ENCODE measurements at places on chromosomes 5 and 9.

DNA sequence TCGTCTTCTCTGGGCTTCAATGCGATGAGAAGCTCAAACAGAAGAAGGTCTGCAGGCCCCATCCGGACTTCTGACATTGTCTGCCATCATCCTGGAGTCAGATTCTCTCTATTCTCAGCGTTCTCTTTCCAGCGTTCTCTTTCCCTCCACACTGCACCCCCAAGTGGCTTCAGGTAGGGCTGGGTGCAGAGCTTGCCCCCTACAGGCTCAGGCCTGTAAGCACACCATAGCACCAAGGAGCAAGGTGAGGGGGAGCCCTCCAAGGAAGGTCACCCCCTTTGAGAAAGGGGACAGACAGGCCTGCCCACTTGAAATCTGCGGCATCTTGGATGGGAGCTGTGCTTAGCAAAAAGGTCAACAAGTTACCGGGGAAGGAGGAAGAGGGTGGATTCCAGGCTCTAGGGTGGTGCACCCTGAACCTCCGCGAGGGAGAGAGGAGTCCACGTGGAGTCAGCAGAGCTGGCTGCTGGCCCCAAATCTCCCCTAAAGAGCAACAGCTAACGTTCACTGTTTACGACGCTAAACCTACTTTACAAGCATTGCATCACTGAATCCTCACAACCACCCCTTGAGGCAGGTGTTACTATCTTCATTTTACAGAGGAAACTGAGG lies 27.5 kb downstream of the GPX3 start:
- H3K27ac ChIP-seq, result peak overlapping the region; percentile 65
- H3K27me3 ChIP-seq, result no peaks in the 10 kb centered on the region
- DNase-seq, result no peak

GRCh38 chr5:65728218-65728617 lies 6.2 kb downstream of the NLN start:
- no peak overlapping the region for H3K27ac ChIP-seq
- H3K4me3 ChIP-seq, result no peak overlapping the region
- H3K4me1 ChIP-seq, result peaks cover 9% of the 10 kb centered on the region
- DNase-seq, result no peak
- H3K27me3 ChIP-seq, result no peaks in the 10 kb centered on the region
- no peaks in the 10 kb centered on the region for H3K36me3 ChIP-seq

DNA sequence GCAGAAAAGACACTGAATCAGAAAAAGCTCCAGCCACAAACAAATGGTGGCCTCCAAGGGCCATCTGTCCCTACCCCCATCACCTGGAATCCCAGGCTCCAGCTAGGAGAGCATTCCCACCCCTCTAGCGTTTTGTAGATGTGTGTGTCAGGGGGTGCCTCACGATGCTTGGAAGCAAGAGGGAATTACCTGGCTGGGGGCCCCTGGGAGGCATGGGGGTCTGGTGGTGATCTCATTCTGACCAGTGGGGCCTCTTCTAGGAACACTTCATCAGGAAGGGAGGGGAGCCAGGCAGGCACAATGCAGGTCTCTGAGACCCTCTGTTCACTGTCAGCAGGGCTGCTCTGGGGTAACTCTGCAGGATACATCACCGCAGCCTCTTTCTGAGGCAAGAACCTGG lies 6.0 kb downstream of the SHROOM1 start:
- H3K27me3 ChIP-seq, result no peaks in the 10 kb centered on the region
- no peak for DNase-seq
- H3K36me3 ChIP-seq, result no peaks in the 10 kb centered on the region
- no peak overlapping the region for H3K4me3 ChIP-seq
- H3K27ac ChIP-seq, result no peak overlapping the region

- no peaks in the 10 kb centered on the region for H3K27me3 ChIP-seq
- no peaks in the 10 kb centered on the region for H3K4me1 ChIP-seq
- H3K4me3 ChIP-seq, result no peak overlapping the region
- H3K36me3 ChIP-seq, result no peaks in the 10 kb centered on the region
- H3K27ac ChIP-seq, result no peak overlapping the region
- no peak for DNase-seq
Measured at GRCh38 chr5:59709846-59710245, 183.7 kb downstream of the PDE4D start.

DNA sequence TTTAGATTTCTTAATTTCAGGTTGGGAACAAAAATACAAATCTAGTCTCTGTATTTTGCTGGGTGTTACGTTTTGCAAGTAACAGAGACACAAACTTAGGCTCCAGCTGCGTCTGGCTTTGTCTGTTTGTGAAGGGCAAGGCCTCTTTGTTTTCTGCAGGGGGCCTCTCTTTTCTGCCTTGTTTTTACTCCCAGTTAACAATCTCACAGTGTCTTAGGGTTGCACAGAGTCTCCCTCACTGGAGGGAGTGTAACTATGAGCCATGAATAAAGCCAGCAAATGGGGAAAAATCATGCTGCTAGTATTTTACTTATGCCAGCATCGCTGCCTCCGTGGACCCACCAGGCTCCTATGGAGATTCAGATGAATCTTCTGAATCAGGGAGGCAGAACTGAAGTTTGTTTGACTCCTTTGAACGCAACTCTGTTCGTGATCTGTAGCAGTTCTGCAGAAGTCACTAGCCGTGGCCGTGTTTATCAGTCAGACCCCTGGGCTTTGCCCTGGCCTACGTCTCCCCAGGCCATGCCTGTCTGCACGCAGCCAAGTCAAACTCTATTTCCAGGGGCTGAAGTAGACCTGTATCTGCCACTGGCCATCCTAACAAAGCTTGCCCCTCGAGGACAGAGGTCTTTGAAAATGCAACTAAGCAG lies 77.2 kb downstream of the ATP10B start:
- no peaks in the 10 kb centered on the region for H3K27me3 ChIP-seq
- H3K36me3 ChIP-seq, result no peaks in the 10 kb centered on the region
- H3K4me3 ChIP-seq, result no peak overlapping the region
- no peak overlapping the region for H3K27ac ChIP-seq

GRCh38 chr9:82419696-82420486 lies 431.3 kb downstream of the SPATA31D1 start:
- no peak overlapping the region for H3K27ac ChIP-seq
- H3K36me3 ChIP-seq, result no peaks in the 10 kb centered on the region
- H3K4me1 ChIP-seq, result no peaks in the 10 kb centered on the region
- no peak overlapping the region for H3K4me3 ChIP-seq

GRCh38 chr9:38186404-38187115 lies 117.5 kb upstream of the SHB start:
- H3K36me3 ChIP-seq, result no peaks in the 10 kb centered on the region
- H3K4me1 ChIP-seq, result no peaks in the 10 kb centered on the region
- peak; percentile 52 for DNase-seq
- H3K4me3 ChIP-seq, result no peak overlapping the region

DNA sequence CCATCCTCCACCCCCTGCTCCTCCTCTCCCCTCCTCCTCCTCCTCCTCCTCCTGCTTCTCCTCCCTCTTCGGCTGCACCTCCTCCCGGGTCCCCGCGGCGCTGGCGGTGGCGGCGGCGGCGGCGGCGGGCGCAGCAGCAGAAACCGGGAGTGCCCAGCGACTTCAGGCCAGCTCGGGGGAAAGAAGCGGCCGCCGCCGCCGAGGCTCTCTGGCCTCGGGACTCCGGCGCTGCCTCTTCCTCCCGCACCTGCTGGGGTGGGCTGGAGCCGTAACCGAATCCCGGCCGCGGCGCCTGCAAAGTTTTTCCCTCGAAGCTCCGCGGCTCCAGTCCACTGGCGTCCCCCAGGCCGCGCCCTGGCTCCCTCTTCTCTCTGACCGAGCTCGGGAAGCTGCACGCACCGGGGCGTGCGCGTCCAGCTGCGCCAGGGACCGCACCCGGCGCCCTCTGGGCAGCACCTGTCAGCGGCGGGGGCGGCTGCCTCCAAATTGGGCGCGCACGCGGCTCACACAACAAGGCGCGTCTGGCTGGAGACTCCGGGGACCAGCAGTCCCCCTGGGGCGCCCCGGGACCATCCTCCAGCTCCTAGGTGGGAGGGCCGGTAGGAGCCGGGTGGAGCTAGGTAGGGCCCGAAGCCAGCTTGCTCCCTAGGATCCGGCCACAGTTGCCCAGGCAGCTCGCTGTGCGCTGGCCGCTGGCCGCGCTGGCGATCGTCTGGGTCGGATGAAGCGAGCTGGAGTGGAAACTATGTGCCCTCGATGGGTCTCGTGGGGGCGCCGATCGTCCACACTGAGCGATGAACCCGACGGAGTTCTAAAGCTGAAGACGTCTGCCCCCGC lies at the start of gene MCTP1:
MCTP1 (minus strand) TSS at position 523 of the 837 bp plus-strand sequence.
- H3K4me3 ChIP-seq, result peak within 1 kb of the TSS; percentile 47
- no peak within 1 kb of the TSS for H3K27ac ChIP-seq
- no peaks in the 10 kb centered on the region for H3K36me3 ChIP-seq
- peaks cover 26% of the 10 kb centered on the region for H3K4me1 ChIP-seq
- DNase-seq, result no peak

DNA sequence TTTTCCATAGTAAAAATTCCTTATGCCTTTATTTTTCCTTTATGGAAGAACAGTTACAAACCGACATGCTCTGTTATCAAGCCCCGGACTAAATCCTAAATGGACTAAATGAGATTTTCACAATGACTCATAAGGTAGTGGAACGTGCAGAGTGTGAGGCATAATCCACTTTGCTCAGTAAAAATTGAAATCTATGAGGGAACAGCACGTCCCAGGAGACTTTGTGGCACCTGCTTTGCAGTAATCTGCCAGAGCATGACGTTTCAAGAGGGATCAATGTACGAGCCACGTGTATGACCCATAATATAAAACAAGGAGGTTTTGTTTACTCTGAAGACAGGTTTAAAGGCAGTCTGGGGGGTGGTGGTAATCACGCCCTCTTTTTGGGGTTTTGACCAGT lies 83.8 kb upstream of the GNA14 start:
- no peak overlapping the region for H3K4me3 ChIP-seq
- no peak for DNase-seq
- H3K4me1 ChIP-seq, result no peaks in the 10 kb centered on the region
- H3K27me3 ChIP-seq, result no peaks in the 10 kb centered on the region
- no peak overlapping the region for H3K27ac ChIP-seq

DNA sequence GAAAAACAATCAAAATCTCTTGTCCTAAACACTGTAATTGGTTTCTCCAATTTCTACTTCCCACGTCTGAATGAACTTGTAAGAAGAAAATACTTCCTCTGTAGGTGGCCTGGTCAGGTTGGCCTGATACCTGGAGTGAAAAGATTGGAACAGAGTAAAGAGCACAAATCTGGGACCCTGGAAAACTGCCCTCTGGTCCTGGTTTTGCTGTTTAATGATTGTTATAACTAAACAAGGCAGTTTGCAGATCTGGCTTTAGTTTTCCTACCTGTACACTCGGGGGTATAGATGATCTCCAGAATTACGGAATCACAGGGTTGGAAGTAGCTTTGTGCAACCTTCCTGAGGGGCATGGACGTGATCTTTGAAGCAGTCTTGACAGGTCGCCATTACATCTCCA lies 67.6 kb downstream of the ZSWIM6 start:
- H3K27ac ChIP-seq, result no peak overlapping the region
- no peaks in the 10 kb centered on the region for H3K36me3 ChIP-seq
- peaks cover 42% of the 10 kb centered on the region for H3K4me1 ChIP-seq

- no peaks in the 10 kb centered on the region for H3K36me3 ChIP-seq
- H3K27ac ChIP-seq, result no peak overlapping the region
- no peaks in the 10 kb centered on the region for H3K27me3 ChIP-seq
Measured at GRCh38 chr5:168752012-168752411, 172.8 kb upstream of the PANK3 start.

DNA sequence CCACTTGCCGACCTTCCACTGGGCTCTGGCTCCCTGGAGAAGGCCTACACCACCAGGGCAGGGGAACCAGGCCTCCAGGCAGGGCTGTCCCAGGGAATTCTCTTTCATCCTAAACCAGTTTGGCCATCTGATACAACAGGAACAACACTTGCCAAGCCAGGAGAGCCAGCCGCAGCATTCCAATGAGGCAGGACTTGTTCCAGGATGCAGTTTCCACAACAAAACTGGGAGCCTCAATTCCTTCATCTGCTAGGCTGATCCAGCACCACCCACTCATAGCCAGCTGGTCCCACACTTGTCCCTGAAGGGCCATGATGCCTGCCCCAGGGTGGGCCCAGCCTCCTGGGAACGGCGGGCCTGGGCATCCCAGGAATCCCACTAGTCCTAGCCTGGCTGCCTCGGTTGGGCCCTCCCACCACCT lies 26.0 kb downstream of the BICD2 start:
- H3K4me1 ChIP-seq, result peaks cover 78% of the 10 kb centered on the region
- H3K27me3 ChIP-seq, result no peaks in the 10 kb centered on the region
- H3K36me3 ChIP-seq, result no peaks in the 10 kb centered on the region
- no peak overlapping the region for H3K4me3 ChIP-seq
- no peak for DNase-seq

GRCh38 chr5:144585681-144586080 lies 415.0 kb downstream of the KCTD16 start:
- H3K36me3 ChIP-seq, result no peaks in the 10 kb centered on the region
- H3K4me3 ChIP-seq, result no peak overlapping the region
- DNase-seq, result no peak
- H3K27me3 ChIP-seq, result no peaks in the 10 kb centered on the region
- H3K27ac ChIP-seq, result no peak overlapping the region

DNA sequence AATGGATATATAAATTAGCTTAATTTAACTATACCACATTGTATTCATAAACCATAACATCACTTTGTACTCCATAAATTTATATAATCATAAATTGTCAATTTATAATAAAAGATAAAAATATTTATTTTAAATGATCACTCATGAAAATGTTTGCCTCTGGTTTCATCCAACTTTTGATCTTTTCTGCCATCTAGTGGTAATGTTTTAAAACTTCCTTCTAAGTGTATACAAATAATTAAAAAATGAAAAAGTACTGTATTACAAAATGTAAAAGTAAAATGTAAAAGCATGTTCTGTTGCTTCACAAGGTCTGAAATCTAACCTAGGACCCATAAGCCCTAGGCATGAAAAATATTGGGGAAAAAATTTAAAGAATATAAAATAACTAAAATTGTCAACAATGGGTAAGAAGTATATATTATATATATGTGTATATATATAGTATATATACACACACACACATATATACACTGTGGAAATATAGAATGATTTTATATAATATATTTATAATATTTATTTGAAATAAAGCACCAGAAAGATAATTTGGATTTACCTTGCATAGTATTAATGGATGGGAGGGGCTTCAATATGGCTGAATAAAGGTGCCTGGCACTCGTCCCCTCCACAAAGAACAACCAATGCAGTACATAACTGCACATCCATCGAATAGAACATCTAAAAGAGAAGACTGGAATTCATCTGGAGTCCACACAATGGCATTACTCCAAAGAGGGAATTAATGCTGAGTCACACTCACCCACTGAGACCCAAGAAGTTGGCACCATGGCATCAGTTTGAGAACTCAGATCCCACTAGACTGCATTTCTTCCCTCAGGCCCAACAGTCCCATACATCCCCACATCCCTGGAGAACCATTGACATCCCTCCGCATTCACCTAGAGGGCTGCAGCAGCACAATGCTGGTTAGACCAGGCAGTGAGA lies 32.5 kb downstream of the ANXA1 start:
- no peaks in the 10 kb centered on the region for H3K36me3 ChIP-seq
- no peak overlapping the region for H3K4me3 ChIP-seq
- H3K4me1 ChIP-seq, result peaks cover 9% of the 10 kb centered on the region
- no peaks in the 10 kb centered on the region for H3K27me3 ChIP-seq
- DNase-seq, result no peak

All from vagina (tissue), 2 donors.